Astrocyte (in vitro differentiated cells and primary cell): ENCODE measurements at places on chromosomes 3 and 15. TPM values are rescaled to one million over a fixed set of nuclear protein-coding genes. Genes with fewer than 3 reads are reported as not detected.

Gene STRIT1
- not detected in 2 replicates for total RNA-seq

Gene TP63
- total RNA-seq = 0.94 and 1.1 TPM in 2 replicates

Gene MCF2L2
- total RNA-seq = 0.89 and 1.2 TPM in 2 replicates

Gene SLC41A3
- total RNA-seq = 27.8 and 31.6 TPM in 2 replicates

Gene GRAMD1C
- 3.7 TPM in 2 replicates for total RNA-seq

Gene DISP2
- 1.5 and 3.7 TPM in 2 replicates for total RNA-seq

Gene GP9
- total RNA-seq = not detected in 2 replicates

DNA sequence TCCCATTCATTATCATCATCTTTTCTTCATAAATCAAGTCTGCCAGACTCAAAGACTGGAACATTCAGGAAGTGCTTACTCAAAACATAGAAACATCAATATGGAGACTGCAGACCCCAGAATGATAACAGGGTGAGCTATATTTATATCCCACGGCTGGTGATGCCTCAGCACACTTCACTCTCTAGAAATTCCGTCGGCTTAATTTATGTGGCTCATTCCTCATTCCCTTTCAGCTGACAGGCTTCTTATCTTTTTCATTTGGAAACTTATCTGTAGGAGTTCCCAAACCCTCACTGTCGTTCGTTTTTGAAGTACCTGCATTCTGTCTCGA, 45.5 kb downstream of the RFTN1 start:
- DNase-seq = peak; percentile 61
- H3K4me1 ChIP-seq = peaks cover 13% of the 10 kb centered on the region
- H3K36me3 ChIP-seq = peaks cover 5% of the 10 kb centered on the region

DNA sequence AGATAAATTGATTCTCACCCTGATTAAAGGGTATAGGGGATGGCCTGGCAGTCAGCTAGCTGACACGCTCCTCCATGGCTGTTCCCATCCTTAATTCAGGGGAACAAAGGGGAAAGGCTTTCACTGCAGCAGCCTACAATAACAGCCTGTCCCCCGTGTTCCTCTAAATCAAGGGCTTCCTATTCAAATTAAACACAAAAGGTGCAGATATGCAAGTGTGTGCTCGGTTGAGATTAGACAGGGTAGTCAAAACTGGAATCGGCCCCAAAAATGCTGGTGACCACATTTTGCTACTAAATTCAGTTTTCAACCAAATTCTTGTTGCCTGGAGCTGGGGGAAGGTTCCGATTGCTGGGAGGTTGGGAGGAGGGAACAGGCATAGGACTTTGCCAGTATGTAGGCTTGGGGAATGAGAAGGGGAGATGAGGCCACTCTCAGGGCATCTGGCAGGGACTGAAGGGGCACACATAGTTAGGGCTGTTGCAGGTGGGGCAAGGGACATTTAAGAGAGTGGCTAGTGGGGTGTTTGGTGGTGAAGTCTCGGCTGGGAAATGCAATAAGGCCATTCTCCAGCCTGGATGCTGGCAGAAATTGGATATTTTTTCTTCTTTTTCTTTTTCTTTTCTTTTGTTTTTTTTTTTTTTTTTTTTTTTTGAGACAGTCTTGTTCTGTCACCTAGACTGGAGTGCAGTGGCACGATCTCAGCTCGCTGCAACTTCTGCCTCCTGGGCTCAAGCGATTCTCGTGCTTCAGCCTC, 32.9 kb upstream of the CTSH start:
- H3K27ac ChIP-seq = no peak overlapping the region
- H3K36me3 ChIP-seq = no peaks in the 10 kb centered on the region
- DNase-seq = no peak
- H3K4me3 ChIP-seq = no peak overlapping the region

DNA sequence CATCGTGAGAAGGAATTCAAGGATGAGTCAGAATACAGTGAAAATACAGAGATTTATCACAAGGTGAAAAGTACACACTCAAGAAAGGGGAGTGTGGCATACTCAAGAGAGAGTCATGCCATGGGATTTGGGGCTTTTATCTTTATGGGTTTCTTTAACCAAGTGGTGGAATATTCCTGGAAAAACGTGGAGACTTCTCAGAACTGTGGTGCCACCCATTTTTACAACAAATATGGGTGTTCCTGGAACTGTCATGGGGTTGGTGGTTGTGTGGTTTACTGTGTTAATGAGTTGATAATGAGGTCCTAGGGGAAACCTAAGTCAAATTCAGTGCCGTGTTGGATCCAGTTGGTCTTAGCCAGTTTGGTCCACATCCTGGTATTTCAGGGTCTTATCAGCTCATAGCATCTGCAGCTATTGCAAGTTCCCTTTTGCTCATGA, 497.2 kb downstream of the GABRG3 start:
- no peak overlapping the region for H3K4me3 ChIP-seq
- peaks cover 4% of the 10 kb centered on the region for H3K4me1 ChIP-seq
- no peak overlapping the region for H3K27ac ChIP-seq
- H3K36me3 ChIP-seq = no peaks in the 10 kb centered on the region
- DNase-seq = no peak

- H3K27ac ChIP-seq = no peak overlapping the region
- no peak for DNase-seq
- no peak overlapping the region for H3K4me3 ChIP-seq
- H3K27me3 ChIP-seq = no peaks in the 10 kb centered on the region
Measured at GRCh38 chr3:152357587-152357986, 88.9 kb downstream of the MBNL1 start.

- H3K4me3 ChIP-seq = no peak overlapping the region
- no peak overlapping the region for H3K27ac ChIP-seq
- H3K4me1 ChIP-seq = peaks cover 4% of the 10 kb centered on the region
- H3K27me3 ChIP-seq = no peaks in the 10 kb centered on the region
Measured at GRCh38 chr3:33131331-33132018, 17.7 kb downstream of the CRTAP start.

- H3K27ac ChIP-seq = no peak overlapping the region
- peaks cover under 1% of the 10 kb centered on the region for H3K4me1 ChIP-seq
- no peak for DNase-seq
- H3K27me3 ChIP-seq = peaks cover 12% of the 10 kb centered on the region
Measured at GRCh38 chr3:138334608-138335007, 5.0 kb upstream of the NME9 start.

GRCh38 chr15:99645543-99645935, 79.8 kb downstream of the MEF2A start:
- no peak for DNase-seq
- no peak overlapping the region for H3K27ac ChIP-seq
- no peaks in the 10 kb centered on the region for H3K36me3 ChIP-seq
- no peak overlapping the region for H3K4me3 ChIP-seq
- no peaks in the 10 kb centered on the region for H3K4me1 ChIP-seq
- H3K27me3 ChIP-seq = no peaks in the 10 kb centered on the region

- H3K27ac ChIP-seq = peak overlapping the region; percentile 59
- DNase-seq = peak; percentile 59
- peaks cover 45% of the 10 kb centered on the region for H3K4me1 ChIP-seq
- no peaks in the 10 kb centered on the region for H3K36me3 ChIP-seq
- no peak overlapping the region for H3K4me3 ChIP-seq
- no peaks in the 10 kb centered on the region for H3K27me3 ChIP-seq
Measured at GRCh38 chr3:124261306-124261705, 269.4 kb upstream of the ROPN1 start.

DNA sequence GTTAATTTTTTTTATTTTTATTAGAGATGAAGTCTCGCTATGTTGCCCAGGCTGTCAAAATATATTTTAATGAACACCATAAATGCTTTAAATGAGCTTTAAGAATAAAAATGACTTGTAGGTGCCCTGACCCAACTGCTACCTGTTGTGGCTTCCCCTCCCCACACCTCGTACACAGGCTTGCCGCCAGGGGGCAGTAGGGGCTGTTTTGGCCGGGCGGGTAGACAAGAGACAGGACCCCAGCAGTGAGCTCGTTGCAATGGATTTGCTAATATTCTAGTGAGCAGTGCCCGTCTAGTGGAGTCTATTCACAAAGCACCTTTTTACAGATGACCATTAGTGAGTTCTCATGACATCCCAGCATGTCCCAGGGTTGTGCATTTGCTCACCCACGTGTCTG, 418.1 kb downstream of the OCA2 start:
- H3K27ac ChIP-seq = no peak overlapping the region
